CD4-positive, alpha-beta T cell treated with Interleukin-4 for 4 hours (primary cell): ENCODE measurements at places on chromosomes 12 and 14.

- no peak for DNase-seq
These were observed 3.7 kb downstream of the DACT1 start for GRCh38 chr14:58641509-58641908.

- DNase-seq, result no peak
These were observed 4.1 kb upstream of the KRT18 start for GRCh38 chr12:52944683-52945388.

DNA sequence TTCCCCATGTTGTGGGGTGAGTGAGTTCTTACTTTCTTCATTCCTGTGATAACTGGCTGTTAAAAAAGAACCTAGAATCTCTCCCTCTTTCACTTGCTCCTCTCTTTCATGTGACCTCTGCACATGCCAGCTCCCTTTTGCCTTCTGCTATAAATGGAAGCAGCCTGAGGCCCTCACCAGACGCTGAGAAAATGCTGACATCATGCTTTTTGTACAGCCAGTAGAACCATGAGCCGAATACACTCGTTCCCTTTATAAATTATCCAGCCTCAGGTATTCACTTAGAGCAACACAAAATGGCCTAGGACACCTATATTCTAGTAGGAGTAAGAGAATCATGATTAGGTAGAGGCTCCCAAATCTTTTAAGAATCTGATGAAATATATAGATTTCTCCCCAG lies 333.5 kb downstream of the LRIG3 start:
- no peak for DNase-seq

DNA sequence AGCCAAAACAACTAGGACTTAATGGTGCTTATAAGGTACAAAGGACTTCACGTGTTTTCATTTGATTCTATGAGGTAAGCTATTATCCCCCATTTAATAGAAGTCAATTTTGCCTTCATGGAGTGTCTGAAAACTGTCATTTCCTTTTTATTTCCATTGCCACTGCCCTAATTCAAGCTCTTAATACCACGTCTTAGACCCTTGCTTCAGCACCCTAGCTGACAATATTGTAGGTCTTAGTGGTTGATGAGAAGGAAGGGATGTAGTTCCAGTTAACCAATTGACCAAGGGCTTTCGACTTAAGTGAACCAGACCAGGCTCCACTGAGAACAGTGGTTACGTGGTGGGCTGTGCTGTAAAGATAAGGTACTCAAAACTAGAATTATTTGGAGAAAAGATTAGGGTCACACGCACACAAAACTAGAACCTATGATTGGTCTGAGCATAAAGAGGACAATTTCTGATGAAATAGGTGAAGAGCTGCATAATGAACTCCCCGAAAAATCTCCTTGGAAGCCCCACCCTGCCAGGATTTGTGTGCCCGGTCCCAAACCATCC lies 9.6 kb upstream of the ASIC1 start:
- no peak for DNase-seq

DNA sequence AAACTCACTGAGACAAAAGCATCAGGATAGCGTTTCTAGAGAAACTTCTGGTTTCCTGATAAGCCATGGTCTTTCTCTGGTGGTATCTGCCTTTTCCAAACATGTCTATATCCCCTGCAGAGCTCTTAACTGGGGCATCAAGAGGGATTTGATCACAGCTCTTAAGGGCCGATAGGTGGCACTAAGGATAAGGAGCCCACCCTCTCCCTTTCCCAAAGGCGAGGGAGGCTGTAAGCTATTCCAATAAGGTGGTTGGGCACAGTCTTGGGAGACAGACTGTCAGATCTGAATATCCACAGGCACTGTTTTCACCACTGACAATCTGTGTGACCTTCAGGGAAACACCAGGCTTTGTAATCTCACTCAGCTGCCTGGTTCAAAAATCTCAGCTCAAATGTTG lies 206.0 kb downstream of the ADGRD1 start:
- DNase-seq, result no peak

DNA sequence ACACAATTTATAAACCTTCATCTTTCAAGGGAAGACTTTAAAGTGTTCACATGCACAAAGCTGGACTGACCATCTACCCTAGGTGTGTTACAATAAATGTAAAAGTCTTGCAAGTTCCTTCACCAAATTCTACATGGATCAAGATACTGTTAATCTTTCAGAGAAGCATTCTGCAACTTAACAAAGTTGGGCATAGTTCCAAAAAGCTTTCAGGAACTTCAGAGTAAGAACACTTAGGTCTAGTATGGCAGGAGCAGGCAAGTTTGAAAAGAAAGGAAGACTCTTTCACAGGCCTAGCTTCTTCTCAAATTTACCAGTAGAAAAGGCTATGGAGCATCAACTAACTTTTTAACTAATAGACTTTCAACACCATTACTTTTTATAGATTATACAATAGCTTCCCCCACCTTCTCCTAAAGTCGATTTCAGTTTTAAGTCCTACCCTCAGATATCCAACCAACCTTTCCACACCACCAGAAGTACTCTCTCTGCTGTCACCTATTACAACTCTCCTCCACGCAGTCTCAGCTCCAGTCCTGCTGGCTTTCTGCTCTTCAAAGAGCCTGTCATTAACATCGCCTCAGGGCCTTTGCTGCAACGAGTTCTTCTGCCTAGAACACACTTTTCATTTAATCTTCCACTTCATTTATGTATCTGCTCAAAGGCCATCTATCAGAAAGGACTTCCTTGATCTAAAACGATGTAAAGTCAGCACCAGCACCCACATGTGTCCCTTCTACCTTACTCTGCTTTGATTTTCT lies 333.9 kb downstream of the CEP128 start:
- DNase-seq, result no peak

DNA sequence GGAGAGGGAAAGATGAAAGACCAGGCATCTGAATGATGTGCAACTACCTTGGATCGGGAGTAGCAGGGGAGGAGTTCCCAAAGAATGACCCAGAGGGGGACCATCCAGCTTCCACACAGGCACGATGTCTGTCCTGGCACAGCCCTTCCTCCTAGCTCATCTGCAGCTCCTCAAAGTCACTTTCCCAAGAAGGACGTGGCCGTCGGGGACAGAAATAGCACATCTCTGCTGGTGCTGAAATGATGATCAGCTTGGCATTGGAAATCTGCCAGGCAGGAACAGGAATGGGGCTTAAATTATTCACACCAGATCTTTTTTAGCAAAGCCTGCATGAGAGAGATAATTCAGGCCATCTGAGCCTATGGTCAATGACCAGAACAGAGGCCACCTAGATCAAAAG lies 41.7 kb downstream of the TSPAN11 start:
- DNase-seq, result no peak

DNA sequence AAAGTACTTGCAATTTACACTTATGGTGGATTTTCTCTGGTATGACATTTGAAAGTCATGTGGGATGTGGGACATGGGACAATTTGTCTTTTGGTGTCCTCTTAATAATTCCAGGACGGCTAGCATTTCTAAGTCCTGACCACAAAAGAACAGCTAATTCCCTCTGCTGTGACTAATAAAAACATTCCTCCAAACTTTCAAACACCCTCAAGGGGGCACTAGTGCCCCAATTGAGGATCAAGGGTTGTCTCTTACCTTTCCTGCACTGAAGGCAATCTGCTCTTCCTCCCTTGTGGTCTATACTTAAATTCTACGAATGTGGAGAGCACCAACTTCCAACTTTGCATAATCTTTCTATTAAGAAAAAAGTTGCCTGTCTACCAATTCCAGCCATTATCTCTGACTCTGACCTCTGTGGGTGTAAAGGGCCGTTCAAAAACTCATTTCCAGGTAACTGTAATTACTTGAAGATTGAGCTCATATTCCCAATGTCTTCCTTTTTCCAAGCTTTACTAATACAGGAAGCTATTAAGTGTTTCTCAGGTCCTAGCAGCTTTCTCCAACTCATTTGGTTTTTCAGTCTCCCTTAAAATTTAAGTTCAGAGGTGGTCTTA lies 210.2 kb downstream of the PTPRO start:
- peak; percentile 72 for DNase-seq

DNA sequence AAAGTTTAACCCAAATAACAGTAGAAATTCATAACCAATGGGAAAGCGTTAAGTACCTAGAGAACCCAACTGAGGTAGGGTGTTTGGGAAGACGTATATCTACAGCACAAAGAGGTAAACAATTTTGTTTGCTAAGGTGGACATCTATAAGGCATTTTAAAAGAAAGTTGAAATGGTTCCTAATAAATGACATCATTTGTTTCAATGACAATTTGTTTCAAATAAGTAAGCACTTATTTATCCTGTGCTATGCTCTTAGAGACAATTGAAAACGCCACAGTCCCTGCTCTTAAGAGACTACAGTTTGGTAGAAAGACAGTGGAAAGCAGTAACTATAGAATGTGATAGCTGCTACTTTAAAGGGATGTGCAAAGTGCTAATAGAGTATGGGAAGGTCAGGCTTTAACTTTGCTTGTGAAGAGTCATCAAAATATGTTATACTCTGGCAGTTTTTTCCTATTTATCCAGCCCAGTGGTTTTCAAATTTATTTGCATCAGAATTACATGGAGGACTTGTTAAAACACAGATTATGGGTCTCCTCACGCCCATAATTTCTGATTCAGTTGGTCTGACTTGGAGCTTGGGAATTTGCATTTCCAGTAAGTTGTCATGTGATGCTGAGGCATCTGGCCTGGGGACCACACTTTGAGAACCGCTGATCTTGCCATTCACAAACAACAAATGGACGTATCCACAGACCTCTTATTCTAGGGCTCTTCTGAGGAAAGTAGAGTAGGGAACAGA lies 19.6 kb upstream of the SMCO2 start:
- no peak for DNase-seq

GRCh38 chr12:116278667-116279066 lies 1.2 kb upstream of the MED13L start:
- DNase-seq, result no peak

- no peak for DNase-seq
These were observed 19.8 kb downstream of the SLC16A7 start for GRCh38 chr12:59615392-59616165.
